ENCODE measurements at places on chromosomes 7 and 10.

- DNase-seq, result no peak
These were observed 223.1 kb downstream of the CHCHD3 start for GRCh38 chr7:132858760-132859159.

- no peak for DNase-seq
These were observed 254.9 kb downstream of the SKAP2 start for GRCh38 chr7:26609532-26609931.

GRCh38 chr10:75630746-75631145 lies 199.3 kb downstream of the LRMDA start:
- DNase-seq, result no peak

DNA sequence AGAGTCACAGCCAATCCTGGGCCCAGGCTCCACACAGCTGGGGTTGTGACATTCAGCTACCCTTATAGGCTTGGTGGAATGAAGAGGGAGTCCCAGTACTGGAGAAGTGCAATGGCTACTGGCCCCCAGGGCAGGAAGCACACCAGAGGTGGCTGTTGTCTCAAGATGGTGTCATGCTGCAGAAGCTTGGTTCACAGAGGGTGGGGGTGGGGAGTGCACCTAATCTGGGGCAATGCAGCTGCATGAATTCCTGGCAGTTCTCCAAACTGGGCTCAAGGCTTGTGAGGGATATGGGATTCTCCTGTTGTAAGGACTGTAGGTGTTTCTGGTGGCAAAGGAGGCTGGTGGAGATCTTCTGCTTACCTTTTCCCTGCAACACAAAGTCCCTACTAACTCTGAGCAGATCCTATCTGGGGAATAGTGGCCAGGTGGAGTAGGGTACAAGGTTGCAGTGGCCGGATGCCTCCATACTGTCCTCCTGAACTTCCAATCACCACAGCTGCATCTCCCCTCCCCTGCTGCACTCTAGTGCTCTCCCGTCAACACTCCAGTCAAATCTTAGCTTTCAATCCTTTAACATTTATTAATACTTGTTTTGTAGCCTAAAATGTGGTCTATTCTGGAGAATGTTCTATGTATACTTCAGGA lies 27.4 kb upstream of the PLA2G12B start:
- DNase-seq, result no peak

DNA sequence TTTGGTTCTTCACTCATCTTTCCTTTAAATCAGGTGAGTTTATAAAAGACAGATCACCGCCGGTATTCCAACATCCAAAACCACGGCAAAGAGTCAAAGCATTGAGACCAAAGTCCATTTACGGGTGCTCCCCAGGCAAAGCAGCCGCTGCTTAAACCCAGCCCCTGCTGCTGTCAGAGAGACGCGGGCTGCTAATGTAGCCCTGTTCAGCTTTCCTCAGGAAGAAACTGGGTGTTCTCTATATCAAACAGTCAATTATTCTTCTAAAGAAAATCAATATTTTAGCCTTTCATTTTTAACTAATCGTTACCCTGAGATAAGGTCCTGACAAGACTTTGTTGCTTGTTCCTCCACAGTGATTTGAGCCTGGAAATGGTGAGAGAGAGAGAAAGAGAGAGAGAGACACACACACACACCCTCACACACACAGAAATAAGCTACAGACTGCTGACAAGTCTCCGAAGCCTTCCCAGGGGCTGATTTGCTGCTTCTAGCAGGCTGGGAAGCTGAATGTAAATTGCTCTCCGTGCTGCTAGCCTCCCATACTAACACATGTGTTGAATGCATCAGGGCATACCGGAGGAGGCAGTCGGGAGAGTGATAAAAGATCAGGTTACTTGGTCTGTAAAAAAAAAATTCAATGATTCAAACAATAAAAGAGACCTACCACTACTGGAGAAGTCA lies 183.0 kb upstream of the ANK3 start:
- DNase-seq, result peak; percentile 11

- DNase-seq, result no peak
These were observed 403.5 kb upstream of the ANKRD30A start for GRCh38 chr10:36721871-36722270.

DNA sequence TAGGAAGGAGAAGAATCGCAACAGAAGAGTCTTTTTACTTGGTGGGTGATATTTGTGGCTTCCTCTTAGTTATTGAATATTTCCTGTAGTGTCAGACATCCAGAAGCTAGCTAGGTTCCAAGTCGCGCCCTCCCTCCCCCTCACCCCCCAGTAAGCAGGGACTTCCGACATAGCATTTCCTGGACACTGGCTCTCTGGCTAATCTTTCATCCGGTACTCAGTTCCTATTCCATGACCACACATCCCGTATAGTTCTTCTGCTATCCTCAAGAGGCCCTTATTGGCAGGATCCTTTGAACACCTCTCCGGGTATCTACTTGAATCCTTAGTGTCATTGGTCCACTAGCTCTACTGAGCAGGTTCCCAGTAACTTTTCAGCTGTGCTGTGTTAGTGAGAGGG lies 167.8 kb downstream of the HDAC9 start:
- DNase-seq, result no peak

- no peak for DNase-seq
These were observed 895.7 kb downstream of the XPNPEP1 start for GRCh38 chr10:109027534-109028185.

GRCh38 chr10:109863775-109864174 lies 59.5 kb downstream of the XPNPEP1 start:
- DNase-seq, result no peak

- DNase-seq, result no peak
These were observed 1.5 kb upstream of the SFMBT2 start for GRCh38 chr10:7412237-7412927.

DNA sequence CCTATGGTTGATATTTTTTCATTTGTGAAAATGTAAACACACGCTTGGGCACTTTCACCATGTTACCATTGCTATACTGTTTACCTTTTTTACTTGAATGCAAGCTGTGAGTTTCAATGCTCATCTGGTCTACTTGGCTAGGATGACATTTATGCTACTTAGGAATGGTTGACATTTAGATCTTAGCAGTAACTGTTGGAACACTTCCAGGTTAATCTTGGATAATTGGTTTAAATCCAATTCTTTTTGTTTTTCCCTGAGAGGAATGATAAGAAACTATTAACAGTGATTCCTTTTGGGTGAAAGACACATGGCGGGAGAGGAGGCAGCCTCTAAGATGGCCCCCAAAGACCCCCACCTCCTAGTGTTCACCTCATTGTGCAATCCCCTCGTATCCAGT lies 51.4 kb upstream of the AMPH start:
- DNase-seq, result no peak

DNA sequence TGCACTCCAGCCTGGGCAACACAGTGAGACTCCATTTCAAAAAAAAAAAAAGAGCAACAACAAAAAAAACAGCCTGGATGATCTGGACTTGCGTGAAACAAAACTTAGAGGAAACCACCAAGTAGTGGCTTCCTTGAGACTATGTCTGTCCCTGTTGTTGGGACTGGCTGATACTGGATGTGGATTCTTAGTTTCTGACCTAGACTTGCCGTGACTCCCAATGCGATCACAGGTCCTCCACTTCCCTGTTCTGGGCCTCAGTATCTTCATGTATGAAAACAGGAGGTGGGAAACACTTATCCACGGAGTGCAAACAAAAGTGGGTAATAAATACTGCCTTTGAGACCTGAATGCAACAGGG lies 125.7 kb downstream of the PRPF18 start:
- DNase-seq, result no peak

GRCh38 chr7:43647339-43647672 lies 64.4 kb downstream of the STK17A start:
- DNase-seq, result no peak

- DNase-seq, result no peak
These were observed 281.5 kb upstream of the PHYHIPL start for GRCh38 chr10:58894929-58895328.

- no peak for DNase-seq
These were observed 241.3 kb upstream of the KMT2E start for GRCh38 chr7:104772405-104773345.

DNA sequence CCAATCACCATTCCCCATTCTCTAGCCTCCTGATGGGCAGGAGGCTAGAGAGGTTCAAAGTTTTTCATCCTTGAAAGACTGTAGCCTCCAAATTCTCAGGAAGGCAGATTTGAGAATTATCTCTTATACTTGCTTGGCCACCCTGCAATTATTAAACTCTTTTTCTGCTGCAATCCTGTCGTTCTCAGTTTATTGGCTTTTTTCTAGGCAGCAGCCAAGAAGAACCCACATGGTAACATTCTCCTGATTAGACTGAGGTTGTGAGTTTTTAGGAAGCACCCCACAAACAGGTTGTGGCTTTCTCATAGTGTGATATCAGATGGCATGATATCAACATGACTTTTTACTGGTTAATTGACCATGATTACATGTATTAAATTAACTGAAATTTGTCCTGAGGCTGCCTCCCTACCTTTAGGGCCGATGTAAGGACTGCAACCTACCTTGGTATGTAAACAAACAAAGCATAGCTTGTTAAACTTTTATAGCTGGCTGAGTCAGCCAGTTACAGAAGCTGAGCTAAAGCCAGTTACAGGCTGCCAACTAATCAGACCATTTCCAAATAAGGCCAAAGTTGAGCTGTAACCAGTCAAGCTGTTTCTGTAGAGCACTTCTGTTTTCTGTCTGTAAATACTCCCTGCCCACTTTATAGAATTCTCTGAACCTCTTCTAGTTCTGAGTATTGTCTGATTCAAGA lies 3.2 kb upstream of the ZNF248 start:
- no peak for DNase-seq

DNA sequence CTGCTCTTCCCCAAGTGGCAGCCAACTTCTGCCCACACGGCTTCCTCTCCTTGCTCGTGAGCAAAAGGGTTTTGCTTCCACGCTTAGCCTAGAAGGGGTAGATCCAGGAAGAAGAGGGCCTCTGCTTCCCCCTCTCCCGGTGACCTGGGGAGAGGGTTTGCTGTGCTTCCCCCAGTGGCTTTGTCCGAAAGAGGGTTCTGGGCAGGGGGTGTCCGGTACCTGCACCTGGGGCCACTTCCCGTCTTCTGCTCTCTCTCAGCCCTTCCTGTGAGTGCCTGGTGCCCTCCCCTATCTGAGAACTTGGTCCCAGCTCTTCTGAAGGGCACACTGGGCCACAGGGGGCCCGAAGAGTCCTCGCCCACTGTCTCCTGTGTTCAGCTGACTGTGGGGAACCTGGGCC lies 11.3 kb downstream of the JAKMIP3 start:
- DNase-seq, result no peak

DNA sequence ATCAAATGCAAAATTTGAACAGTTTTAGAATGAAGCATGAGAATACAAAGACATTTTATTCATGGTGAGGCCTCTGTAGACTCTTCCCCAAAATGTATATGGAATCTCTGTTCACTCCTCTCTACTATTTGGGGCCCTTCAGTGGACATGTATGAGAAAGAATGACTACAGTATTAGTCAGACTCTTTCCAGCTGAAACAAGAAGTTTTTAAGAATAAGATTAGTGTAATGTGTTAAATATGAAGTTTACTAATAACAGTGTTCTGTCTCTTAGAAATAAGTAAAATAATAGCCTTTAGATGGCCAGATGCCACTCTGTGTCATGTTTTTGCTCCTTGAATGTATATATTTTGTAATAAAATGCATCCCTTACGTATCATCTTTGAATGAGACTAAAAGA lies 585.6 kb downstream of the SUGCT start:
- no peak for DNase-seq

- no peak for DNase-seq
These were observed 155.8 kb downstream of the SND1 start for GRCh38 chr7:127807829-127808228.

DNA sequence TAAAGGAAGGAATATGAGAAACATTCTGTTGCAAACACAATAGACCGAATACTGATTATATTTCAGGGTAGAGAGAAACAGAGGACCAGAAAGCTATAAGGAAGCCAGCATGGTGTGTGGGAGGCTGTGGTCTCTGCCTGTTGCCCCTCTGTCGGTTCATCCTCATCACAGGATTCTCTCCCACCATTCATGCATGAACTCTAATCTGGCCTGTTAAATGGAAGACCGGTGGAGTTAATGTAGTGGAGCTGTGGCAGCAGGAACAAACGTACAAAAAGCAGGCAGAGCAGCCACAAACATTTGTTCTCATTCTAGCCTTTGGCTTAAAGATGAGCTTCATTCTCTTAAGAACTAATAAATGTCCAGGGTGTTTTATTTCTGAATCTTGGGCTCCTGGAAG lies 902.4 kb downstream of the LRMDA start:
- DNase-seq, result no peak

GRCh38 chr10:108653531-108653930 lies 1269.8 kb downstream of the XPNPEP1 start:
- DNase-seq, result no peak

GRCh38 chr7:113790025-113790424 lies 128.8 kb downstream of the PPP1R3A start:
- no peak for DNase-seq

GRCh38 chr7:148699782-148700629 lies 1.3 kb downstream of the CUL1 start:
- DNase-seq, result no peak

DNA sequence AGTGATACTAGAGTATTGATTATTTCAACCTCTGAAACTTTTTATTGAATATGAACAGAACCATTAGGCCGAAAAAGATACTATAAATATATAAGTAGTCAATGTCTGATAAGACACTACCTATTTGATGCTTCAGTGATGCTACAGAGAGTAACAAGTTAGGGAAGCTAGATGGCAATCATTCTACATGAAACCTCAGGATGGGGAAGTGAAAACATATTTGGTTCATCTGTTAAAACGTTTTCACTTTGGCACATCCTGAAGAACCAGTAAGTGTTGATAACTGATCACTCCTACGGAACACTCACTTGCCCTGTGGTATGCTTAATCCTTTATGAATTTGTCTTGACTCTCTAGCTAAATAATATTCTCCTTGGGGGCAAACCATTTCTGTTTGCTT lies 1064.9 kb downstream of the NXPH1 start:
- DNase-seq, result no peak

- no peak for DNase-seq
These were observed 221.4 kb upstream of the SEMA3C start for GRCh38 chr7:81140252-81140651.

DNA sequence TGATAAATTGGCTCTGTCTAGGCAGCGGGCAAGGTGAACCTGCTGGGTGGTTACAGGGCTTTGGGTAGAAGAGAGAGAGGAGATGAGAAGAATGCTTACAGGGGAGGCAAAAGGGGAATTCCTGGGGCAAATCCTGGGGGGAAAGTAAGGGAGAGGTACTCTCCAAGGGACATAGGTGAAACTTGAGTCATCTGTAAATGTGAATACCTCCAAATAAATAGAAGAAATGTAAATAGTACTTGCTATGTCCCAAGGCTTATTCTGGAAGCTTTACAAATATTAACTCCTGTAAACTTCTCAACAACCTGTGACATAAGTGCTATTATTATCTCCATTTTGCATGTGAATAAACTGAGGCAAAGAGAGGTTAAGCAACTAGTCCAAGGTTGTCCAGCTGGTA lies 57.7 kb upstream of the CDK13 start:
- no peak for DNase-seq
